Astrocyte (in vitro differentiated cells and primary cell): ENCODE measurements at places on chromosomes 5 and 9.

DNA sequence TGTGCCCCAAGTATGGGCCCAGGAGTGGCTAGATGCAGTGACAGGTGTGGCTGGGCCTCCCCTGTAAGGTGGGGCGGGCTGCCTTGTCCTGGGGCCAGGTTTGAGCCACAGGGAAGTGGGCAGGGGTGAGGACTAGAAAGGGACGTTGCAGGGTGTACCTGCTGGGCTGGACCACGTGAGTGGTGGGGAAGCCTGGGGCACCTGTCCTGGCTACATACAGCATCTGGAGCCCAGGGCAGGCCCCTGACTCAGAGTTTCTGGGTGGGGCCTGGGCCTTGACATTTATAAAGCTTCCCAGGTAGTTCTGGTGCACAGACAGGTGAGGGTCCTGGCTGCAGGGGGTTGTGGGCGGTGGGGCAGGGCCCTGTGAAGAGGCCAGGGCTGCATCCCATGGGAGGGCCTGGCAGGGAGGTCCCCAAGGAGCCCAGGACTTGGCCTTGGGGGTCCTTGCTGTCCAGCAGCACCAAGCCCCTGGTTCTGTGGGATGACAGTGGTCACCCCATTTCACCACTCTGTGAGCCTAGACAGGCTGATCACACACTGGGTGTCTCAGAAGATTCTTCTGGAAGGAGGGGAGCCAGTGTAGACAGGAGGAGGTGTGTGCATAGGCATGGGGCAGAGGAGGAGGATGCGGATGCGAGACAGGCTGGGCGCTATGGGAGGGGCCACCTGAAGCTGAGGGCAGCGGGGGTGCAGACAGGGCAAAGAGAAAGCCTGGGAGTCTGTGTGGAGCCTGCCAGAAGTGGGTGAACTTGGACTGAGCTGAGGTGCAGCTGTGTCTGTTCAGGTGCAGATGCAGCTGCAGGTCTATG lies 94.0 kb downstream of the PHF2 start:
- H3K27me3 ChIP-seq: no peaks in the 10 kb centered on the region
- H3K4me3 ChIP-seq: no peak overlapping the region
- H3K36me3 ChIP-seq: no peaks in the 10 kb centered on the region

- H3K4me3 ChIP-seq: no peak overlapping the region
- H3K4me1 ChIP-seq: no peaks in the 10 kb centered on the region
- no peaks in the 10 kb centered on the region for H3K27me3 ChIP-seq
Observed at GRCh38 chr9:133467101-133467500, 7.3 kb downstream of the CACFD1 start.

- H3K36me3 ChIP-seq: peaks cover 78% of the 10 kb centered on the region
- DNase-seq: no peak
- no peak overlapping the region for H3K4me3 ChIP-seq
- H3K27ac ChIP-seq: no peak overlapping the region
- peaks cover 15% of the 10 kb centered on the region for H3K4me1 ChIP-seq
- H3K27me3 ChIP-seq: no peaks in the 10 kb centered on the region
Observed at GRCh38 chr5:157533011-157533481, 42.5 kb downstream of the ADAM19 start.

GRCh38 chr5:128143911-128144310 lies 60.3 kb downstream of the SLC12A2 start:
- peaks cover 7% of the 10 kb centered on the region for H3K36me3 ChIP-seq
- H3K4me3 ChIP-seq: no peak overlapping the region
- H3K4me1 ChIP-seq: no peaks in the 10 kb centered on the region
- no peak overlapping the region for H3K27ac ChIP-seq
- no peaks in the 10 kb centered on the region for H3K27me3 ChIP-seq
- DNase-seq: no peak

DNA sequence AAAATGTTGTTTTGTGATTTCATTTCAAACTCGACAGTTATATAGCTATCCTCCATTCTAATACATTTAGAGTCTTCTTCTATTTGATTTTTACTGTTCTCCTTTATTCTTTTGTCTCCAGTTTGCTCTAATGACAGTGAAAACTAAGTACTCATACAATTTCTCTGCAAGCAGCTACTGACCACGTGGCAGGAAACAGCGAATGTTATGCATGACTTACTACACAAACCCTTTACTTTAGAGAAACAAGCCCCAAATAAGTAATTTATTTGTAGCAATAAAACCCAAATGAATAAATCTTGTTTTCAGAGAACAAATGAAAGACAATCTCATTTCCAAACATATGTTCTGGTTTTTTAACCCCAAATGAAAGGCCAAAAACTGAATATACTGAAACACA lies 41.9 kb downstream of the CDH6 start:
- no peak overlapping the region for H3K4me3 ChIP-seq
- peaks cover 3% of the 10 kb centered on the region for H3K36me3 ChIP-seq
- peak; percentile 23 for DNase-seq

DNA sequence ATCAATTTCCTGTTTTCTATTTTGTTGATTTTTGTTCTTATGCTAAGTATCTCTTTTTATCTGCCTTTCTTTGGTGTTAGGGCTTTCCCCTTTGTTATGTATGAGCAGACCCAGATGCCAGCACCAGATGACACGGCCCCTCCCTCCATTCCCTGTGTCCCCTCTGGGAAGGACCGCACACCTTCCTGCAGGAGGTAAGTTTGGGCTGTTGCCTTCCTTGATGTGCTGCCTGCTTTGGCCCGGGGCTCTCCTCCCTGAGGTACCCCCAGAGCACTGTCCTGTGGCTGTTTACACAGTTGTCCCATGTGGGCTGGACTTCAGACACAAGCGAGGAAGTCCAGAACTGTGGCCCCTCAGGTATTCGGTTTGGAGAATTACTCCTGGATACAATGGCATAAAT lies 343.8 kb upstream of the IRX1 start:
- no peaks in the 10 kb centered on the region for H3K36me3 ChIP-seq
- no peaks in the 10 kb centered on the region for H3K4me1 ChIP-seq
- H3K27me3 ChIP-seq: no peaks in the 10 kb centered on the region
- H3K4me3 ChIP-seq: no peak overlapping the region
- no peak for DNase-seq
- no peak overlapping the region for H3K27ac ChIP-seq

DNA sequence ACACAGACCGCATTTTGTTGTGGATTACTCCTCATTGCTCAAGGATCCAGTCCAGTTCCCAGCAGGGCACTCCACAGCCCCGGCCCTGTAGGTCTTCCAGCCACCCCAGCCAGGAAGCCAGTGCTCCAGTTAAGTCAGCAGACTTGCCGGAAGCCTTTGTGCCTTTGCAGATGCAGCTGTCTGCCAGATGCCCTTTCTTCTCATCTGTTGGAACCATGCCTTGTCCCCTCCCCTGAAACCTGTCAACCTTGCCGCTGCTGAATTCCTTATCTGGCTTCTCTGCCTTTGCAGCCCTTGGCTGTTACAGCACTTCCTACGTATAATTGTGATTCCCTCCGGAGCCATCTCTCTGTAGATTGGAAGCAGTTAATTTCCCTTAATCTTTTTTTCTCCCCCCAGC lies 28.4 kb downstream of the PSAT1 start:
- no peaks in the 10 kb centered on the region for H3K27me3 ChIP-seq
- H3K36me3 ChIP-seq: no peaks in the 10 kb centered on the region
- H3K4me1 ChIP-seq: no peaks in the 10 kb centered on the region
